ENCODE measurements at places on chromosomes 16 and 17. TPM values are rescaled to one million over a fixed set of nuclear protein-coding genes. Genes with fewer than 3 reads are reported as not detected.

- H3K4me3 ChIP-seq, result no peak overlapping the region
- DNase-seq, result no peak
- H3K36me3 ChIP-seq, result no peaks in the 10 kb centered on the region
- no peaks in the 10 kb centered on the region for H3K4me1 ChIP-seq
Measured at GRCh38 chr17:80289616-80290015, 29.0 kb downstream of the RNF213 start.

DNA sequence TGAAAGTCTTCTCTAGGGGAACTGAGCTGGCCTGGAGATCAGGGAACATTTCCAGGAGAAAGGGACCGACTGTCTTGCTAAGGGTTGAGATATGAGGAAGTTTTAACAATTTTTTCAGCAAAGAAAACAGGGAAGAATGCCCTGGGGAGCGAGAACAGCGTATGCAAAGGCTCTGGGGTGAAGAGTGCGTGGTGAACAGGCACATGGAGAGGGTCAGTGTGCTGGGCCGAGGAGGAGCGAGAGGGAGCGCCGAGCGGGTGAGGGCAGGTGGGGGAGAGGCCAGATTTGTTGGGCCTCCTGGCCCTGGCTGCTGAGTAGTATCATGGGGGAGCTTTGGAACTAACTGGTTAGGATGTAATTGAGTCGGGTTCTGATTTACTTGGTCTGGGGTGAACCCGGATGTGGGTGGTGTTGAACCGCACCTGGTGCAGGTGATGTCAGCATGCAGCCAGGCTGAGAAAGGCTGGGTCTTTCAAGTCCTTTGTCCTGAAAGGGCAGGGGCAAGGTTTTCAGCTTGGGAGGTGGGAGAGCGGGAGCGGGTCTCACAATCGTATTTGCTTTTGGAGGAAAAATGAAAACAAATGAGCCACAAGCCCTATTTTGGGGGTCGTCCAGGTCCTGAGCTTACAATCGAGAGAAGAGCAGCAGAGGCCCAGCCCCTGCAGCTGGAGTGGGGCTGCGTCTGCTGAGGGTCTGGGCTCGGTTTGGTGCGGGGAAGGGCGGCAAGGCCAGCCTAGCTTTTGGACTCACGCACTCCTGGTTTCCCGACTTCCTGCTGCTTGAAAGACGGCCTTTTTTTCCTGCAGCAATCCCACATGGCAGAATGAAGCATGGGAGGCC is 11.1 kb upstream of the WFDC1 start:
- no peak overlapping the region for H3K4me3 ChIP-seq
- DNase-seq, result no peak
- H3K4me1 ChIP-seq, result peaks cover 22% of the 10 kb centered on the region
- H3K27ac ChIP-seq, result peak overlapping the region; percentile 88

CNTROB gene
- 19.6 TPM for total RNA-seq

DNA sequence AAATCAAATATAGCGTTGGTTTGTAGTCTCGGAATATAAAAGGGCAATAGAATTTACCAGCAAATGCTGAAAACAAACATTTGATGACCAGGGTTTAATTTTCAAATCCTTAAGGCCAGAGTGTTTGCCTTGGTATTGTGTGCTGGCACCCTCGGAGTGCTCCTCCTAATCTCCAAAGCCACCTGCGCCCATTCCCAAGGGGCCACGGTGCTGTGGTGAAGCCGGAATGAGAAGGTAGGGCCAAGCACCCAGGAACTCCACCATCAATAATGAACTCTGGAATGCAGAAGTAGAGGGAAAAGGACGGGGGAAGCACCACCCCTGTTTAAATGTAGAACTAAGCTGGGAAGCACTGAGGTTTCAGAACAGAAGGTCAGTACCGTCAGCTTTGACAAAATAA is 51.9 kb downstream of the COG7 start:
- H3K36me3 ChIP-seq, result peaks cover 21% of the 10 kb centered on the region
- H3K4me3 ChIP-seq, result no peak overlapping the region
- no peak for DNase-seq

DNA sequence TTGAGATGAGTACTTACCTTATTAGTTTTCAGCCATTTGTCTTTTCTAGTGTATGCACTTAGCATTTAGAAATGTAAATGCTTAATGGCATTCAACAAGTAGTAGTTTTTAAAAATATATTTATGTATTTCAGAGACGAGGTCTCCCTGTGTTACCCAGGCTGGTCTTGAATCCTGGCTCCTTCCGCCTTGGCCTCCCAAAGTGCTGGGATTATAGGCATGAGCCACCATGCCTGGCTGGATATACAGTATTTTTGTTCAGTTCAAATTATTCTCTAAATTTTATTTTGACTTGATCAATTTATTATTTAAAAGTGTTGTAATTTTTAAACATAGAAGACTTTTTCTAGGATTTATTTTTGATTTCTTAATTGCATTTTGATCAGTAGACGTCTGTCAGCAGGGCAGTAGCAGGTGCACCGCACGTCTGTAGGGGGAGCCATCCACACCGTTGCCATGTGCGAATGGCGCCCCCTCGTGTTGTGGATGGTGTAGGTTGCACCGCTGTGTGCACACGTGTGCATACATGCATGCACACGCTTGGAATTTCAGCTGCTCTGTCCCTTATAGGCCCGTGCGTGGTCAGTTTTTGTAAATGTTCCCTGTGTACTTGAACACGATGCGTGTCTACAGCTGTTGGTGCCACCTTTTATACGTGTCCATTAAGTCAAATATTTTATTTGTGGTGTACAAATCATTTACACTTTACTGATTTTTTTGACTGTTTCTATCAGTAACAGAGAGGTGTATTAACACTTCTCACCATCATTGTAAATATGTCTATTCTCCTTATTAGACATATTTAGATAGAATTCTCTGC is 30.6 kb downstream of the RPTOR start:
- no peak overlapping the region for H3K4me3 ChIP-seq
- H3K27ac ChIP-seq, result no peak overlapping the region
- H3K4me1 ChIP-seq, result no peaks in the 10 kb centered on the region
- DNase-seq, result peak; percentile 88
- H3K36me3 ChIP-seq, result no peaks in the 10 kb centered on the region

NOXO1 gene
- 0.25 TPM for total RNA-seq

GRCh38 chr17:45889579-45889978 is 4.8 kb upstream of the MAPT start:
- H3K4me3 ChIP-seq, result no peak overlapping the region
- H3K36me3 ChIP-seq, result no peaks in the 10 kb centered on the region
- no peak overlapping the region for H3K27ac ChIP-seq
- peaks cover 15% of the 10 kb centered on the region for H3K27me3 ChIP-seq
- no peaks in the 10 kb centered on the region for H3K4me1 ChIP-seq
- no peak for DNase-seq

ZNF597 gene
- 2.1 TPM for total RNA-seq

SPNS2 gene
- 1.0 TPM for total RNA-seq

SPATA22 gene
- total RNA-seq, result not detected

CACNG3 gene
- total RNA-seq, result not detected

- no peaks in the 10 kb centered on the region for H3K27me3 ChIP-seq
- peaks cover 21% of the 10 kb centered on the region for H3K36me3 ChIP-seq
- no peak for DNase-seq
- no peak overlapping the region for H3K4me3 ChIP-seq
Measured at GRCh38 chr17:7893187-7893880, 4.7 kb downstream of the CHD3 start.

GRCh38 chr16:79580453-79581191 is 19.9 kb downstream of the MAF start:
- no peaks in the 10 kb centered on the region for H3K4me1 ChIP-seq
- no peak for DNase-seq
- H3K4me3 ChIP-seq, result no peak overlapping the region

GRCh38 chr16:65668064-65668595 is 546.3 kb upstream of the CDH11 start:
- no peaks in the 10 kb centered on the region for H3K27me3 ChIP-seq
- no peaks in the 10 kb centered on the region for H3K36me3 ChIP-seq
- peaks cover 4% of the 10 kb centered on the region for H3K4me1 ChIP-seq
- H3K27ac ChIP-seq, result no peak overlapping the region
- H3K4me3 ChIP-seq, result no peak overlapping the region

- H3K27me3 ChIP-seq, result no peaks in the 10 kb centered on the region
- no peaks in the 10 kb centered on the region for H3K4me1 ChIP-seq
- DNase-seq, result no peak
Measured at GRCh38 chr17:54745862-54746261, 154.8 kb upstream of the TOM1L1 start.

SKAP1 gene
- total RNA-seq, result not detected

- no peak overlapping the region for H3K4me3 ChIP-seq
- no peak overlapping the region for H3K27ac ChIP-seq
- H3K36me3 ChIP-seq, result no peaks in the 10 kb centered on the region
- H3K4me1 ChIP-seq, result no peaks in the 10 kb centered on the region
- DNase-seq, result no peak
- no peaks in the 10 kb centered on the region for H3K27me3 ChIP-seq
Measured at GRCh38 chr16:12016291-12016947, 39.9 kb downstream of the SNX29 start.

Measured in cardiac muscle cell (in vitro differentiated cells and primary cell).